ENCODE measurements at places on chromosomes 12 and 14.

GRCh38 chr14:101982621-101983020 lies 18.2 kb downstream of the DYNC1H1 start:
- no peak for DNase-seq

DNA sequence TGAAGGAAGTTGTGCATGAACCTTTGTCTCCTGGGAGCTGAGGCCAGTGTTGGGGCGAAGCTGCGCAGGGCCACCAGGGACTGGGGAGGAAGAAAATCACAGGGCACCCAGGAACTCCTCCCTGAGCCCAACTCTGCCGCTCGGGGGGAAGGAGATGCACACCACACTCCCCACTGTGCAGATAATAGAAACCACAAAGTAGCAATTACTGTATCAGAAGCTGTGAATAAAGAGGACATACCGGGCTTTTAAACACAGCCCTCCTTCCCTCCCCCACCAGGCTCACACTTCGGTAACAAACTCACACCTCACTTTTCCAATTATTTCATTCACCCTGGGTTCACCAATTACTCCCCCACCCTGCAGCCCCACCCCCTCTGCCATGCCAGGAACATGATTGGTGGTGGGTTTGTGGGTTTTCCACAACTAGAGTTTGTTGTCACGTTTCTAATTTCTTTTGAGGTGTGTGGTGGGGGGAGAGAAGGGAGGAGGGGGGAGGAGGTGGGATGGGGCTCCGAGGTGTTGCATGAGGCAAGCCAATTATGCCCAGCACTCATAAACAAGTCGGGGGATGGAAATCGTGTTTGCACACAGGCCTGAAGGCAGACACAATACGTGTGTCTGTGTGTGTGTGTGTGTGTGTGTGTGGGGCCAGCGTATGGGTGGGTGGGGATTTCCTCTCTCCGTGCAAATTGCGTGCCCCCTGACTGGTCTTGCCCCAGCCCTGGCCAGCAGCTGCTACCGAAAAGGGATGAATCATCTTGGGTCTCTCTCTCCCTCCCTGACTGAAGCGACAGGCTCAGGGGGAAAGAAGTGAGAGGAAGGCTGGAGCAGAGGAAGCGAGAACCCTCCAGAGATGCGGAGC lies 103.3 kb downstream of the RBM19 start:
- DNase-seq, result no peak

DNA sequence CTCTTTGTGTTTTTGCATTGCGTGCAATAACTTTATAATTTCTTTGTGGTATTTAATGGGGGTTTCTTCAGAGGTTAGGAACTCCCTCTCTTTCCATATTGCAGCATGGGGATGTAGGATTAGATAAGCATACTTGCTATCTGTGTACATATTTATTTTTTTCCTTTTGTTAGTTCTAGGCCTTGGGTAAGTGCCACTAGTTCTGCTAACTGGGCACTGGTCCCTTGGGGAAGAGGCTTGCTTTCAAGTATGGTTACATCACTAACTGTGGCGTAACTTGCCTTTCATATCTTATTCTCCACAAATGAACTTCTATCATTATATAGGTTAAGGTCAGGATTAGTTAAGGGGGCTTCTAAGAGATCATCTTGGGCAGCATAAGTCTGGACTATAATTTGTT lies 31.5 kb upstream of the SLCO1B3 start:
- DNase-seq, result no peak

- DNase-seq, result no peak
Measured at GRCh38 chr14:30440961-30441360, 118.0 kb upstream of the G2E3 start.

DNA sequence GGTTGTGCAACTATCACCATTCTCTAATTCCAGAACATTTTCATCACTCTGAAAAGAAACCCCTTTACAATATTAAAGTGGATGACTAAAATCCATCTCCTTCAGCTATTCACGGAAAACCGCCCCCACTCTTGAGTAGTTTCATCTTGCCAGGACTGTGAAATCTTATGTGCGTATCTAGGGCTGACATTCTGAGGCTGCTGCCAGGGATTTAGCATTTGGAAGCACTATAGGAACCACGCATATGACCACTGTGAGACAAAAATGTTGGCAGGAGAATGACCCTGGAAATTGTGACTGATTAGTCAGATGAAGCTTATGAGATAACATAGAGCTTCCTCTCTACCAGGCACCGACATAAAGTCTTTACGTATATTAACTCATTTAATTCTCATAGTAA lies 305.2 kb upstream of the PDE3A start:
- DNase-seq, result no peak

DNA sequence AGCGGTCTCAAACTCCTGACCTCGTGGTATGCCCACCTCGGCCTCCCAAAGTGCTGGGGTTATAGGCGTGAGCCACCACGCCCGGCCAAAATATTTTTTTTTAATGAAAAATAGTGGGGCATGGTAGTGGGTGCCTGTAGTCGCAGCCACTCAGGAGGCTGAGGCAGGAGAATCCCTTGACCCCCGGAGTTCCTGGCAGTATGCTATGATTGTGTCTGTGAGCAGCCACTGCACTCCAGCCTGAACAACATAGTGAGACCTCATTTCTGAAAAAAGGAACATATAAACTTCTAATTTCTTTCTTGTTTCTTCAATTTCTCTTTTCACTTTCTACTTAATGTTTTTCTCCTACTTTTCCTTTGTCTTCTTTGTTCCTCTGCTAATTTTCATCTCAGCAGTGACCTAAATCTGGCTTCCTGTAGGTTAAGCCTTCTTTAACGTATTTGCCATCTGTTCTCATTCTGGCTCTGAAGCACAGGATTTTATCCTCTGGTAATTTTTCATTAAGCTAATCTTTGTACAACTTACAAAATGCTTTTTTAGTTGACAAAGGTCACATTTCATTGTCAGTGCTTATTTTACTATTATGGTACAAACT lies 4.5 kb upstream of the RPGRIP1 start:
- DNase-seq, result no peak

GRCh38 chr14:52650774-52651173 lies 44.6 kb downstream of the ERO1A start:
- DNase-seq, result no peak

DNA sequence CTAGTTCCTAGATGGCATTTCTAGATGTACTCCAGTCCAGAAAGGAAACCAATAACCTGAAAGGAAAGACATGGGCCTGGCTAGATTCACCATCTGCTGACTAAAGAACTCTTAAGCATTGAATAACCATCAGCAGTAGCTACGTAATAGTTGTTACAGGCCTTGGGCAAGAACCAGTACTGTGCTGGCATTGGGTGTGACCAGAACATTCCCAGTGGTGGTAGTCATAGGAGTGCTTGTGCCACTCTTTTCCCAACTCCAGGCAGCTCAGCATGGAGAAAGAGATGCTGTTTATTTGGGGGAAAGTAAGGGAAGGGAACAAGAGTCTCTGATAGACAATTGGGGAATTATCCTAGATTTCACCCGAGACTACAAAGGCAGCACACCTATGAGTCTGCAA lies 333.3 kb downstream of the SLC16A7 start:
- no peak for DNase-seq

DNA sequence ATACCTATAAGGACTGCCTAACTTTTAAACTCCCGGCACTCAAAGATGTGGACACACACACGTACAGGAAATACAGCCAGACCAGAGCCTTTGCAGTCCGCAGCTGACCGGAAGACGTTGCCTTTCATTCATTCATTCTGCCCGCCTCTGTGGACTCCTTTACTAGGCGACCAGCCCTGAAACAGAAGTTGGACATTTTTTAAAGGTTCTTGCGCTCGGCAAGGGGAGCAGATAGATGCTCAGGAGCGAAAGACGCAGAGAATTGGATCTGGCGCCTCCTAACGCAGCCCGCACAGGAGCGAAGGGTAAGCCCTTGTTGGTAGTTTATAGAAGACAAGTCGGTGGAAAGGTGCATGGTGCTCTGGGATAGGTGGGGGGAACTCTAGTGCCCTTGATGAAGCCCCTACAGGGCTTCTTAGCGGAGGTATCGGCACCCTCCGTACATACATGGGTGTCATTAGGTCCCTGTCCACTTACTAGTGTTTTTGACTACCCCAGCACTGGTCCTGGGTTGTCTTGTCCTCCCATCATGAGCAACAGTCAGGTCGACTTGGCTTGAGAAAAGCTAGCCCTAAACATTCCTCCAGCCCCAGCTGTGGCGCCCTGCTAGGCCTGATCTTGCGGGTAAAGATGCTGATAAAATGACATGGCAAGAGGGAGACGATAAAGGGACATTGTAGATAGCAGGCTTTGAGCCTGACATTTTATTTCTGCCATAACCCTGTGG lies at the start of gene KDM2B:
KDM2B (minus strand) TSS at position 65 of the 727 bp plus-strand sequence. CDS start 112 bp downstream, outside the sequence.
- DNase-seq, result no peak

DNA sequence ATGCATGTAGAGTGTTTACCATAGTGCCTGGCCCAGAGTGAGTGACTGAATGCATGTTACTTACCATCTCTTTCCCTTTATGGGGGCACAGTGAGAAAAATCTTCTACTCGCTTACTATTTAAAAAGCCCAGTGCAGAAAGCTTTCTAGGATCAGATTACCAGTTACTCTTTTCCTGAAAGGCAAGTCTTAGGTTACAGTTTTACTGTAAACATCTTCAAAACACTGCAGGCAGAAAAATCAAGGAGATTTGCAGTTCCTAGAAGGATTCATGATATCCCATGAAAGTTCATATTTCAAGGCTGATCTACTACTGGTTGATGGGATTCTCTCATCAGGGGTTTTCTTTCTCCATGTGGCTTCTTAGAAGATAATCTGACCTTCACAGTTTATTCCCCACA lies 29.3 kb upstream of the DAAM1 start:
- DNase-seq, result no peak

GRCh38 chr12:26299751-26300150 lies 104.4 kb downstream of the SSPN start:
- DNase-seq, result no peak

DNA sequence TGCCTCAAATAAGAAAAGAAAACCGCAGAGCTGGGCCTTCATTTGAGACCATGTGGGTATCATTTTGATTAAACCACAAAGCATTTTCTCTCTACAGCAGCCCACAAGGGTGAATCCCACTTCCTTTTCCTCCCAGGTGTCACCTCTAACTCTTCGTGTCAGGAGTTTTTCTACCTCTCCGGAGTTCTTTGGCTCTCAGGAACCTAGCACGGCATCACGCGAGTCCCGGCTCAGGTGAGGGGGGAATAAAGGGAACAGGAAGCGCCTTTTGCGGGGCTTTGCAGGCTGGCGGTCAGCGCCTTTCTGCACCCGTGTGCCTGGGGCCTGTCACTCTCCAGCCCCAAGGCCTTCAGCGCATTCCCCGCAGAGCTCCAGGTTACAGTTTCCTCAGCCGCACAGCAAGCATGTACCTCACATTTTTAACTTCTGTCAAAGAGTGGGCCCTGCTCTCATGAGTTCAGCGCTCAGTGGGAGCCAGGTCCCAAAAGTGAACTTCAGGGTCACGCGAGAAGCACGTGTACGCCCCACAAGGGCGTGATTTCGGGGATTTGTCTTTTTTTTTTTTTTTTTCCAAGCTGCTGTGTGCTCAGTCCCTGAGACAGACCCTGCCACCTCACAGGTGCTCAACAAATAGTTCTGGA lies 740 bp upstream of the PRPF40B start:
- peak; percentile 72 for DNase-seq

DNA sequence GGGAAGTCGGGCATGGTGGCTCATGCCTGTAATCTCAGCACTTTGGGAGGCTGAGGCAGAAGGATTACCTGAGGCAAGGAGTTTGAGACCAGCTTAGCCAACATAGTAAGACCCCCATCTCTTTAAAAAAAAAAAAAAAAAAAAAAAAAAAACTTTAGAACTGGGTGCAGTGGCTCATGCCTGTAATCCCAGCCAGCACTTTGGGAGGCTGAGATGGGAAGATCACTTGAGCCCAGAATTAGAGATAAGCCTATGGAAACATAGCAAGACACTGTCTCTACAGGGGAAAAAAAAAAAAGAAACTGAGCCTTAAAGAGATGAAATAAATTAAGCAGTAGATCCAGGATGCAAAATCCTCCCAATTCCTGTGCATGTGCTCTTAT lies 1.7 kb upstream of the PA2G4 start:
- DNase-seq, result no peak

DNA sequence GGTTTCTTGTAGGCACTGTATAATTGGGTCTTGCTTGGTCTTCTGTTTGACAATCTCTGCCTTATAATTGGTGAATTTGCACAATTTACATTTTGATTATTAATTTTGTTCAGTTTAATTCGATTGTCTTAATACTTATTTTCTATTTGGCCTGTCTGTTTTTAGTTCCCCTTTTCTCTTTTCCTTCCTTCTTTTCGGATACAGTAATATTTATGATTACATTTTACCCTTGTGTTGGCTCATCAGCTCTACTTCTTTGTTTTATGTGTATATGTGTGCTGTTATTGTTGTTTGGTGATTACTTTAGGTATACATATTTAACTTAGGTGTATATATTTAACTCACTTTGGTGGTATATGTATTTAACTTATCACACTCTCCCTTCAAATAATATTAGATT lies 12.8 kb upstream of the BEGAIN start:
- no peak for DNase-seq

GRCh38 chr14:78902010-78902623 lies 731.9 kb downstream of the NRXN3 start:
- DNase-seq, result no peak

All from CD4-positive, alpha-beta memory T cell (primary cell).